ENCODE measurements at places on chromosomes 12 and 14. TPM values are rescaled to one million over a fixed set of nuclear protein-coding genes. Genes with fewer than 3 reads are reported as not detected.

The NRIP2 gene
- total RNA-seq, result not detected

DNA sequence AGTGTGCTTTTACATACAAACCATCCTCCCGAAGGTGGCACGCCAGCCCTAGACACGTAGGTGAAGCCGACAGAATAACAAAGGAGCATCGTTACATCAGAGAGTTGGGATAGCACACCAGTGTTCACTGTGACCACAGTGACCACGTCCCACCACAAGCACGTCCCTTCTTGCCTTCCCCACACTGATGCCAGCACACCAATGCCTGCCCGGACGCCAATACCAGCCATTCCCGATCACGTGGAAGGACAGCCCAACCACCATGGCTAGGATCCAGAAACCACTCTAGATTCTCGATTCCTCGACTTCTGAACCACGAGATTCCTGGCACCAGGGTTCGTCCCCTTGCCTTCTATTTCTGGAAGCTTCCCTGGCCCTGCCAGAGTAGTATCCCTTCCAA is 48.0 kb upstream of the GPR68 start:
- no peak for DNase-seq

- DNase-seq, result no peak
These were observed 217.2 kb downstream of the SLC15A4 start for GRCh38 chr12:128606538-128606937.

The JPH4 gene
- not detected for total RNA-seq

- DNase-seq, result no peak
These were observed 81.8 kb downstream of the PRIMA1 start for GRCh38 chr14:93706360-93706955.

The GOLT1B gene
- 50.5 TPM for total RNA-seq

The KRT7 gene
- 420 TPM for total RNA-seq

DNA sequence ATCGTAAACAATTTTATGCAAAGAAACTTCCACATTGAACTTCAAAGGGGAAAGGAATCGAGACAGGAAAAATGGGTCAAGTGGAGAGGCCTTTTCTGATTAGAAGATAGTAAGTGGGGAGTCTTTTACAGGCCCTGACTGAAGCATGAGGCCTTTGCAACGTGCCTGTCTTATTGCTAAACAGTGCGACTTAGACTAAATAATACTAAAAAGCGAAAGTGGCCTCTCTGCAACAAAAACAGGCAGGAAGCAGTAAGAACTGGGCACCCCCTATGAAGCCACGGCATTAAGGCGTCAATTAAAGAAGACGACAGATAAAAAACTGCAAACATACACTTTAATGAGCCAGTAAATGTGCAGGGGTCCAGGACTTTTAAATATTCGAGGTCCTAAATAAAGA is 283.4 kb upstream of the GRIP1 start:
- DNase-seq, result no peak

The PPM1H gene
- total RNA-seq, result 4.9 TPM

The CFAP54 gene
- 21.5 TPM for total RNA-seq

DNA sequence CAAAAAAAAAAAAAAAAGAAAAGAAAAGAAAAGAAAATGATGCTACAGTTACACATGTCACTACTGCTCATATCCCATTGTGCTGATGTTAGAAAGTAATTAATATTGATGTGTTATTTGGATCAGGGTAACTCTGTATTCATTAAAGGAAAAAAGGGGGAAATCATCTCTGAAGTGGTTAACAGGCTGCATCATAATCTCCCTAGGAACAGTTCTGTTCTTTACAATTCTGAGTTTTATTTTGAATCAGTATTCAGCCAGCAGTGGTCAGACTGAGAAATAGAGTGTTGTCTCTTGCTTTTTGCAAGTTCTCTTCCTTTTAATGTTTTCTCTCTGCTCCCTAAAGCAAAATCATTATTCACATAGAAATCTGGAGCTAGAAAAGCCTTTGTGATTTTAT is 128.6 kb upstream of the CRY1 start:
- no peak for DNase-seq

The GNPNAT1 gene
- 38.9 TPM for total RNA-seq

DNA sequence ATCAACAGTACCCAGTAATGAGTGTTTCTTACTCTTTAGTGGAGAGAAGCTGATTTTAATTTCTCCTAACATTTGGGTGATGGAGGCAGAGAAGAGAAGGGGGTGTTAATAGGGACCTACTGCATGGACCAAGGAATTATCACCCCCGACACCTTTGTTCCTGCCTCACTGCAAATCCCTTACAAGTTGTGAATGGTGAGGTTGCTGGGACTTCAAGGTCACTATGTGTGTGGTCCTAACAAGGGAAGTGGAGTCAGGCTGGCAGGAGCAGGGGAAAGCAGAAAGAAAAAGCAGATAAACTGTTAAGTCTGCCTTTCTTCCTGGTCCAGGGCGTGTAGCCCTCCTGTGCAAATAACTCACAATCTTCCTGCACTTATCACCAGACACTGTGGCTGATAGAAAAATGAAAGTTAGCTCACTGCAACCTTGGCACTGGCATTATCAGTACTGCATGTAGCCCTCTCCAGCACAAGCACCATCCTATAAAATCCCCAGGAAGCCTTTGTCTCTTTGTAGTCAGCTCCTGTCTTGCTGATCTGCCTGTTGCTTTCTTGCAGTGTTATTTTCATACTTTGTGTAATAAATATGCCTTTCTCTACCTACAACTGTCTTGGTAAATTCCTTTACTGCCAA is 112.3 kb upstream of the DNM1L start:
- peak; percentile 55 for DNase-seq

DNA sequence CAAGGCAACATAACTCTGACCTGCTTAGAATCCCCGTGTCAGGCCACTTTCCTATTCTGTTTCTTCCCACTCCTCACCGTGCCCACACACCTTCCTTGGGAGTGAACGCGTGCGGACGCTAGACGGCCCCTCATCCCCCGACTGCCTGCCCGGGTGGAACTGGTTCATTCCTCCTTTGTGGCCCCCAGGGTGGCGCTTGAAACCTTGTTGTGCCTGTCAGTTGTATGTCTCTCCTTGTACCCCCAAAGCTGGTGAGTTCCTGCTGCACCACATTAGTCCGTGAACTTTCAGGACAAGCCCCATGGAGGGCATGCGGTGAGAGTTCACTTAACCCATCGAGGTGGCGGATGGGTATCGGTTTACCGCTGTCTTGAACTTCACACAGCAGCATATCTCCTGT is 46.7 kb downstream of the SSH1 start:
- no peak for DNase-seq

DNA sequence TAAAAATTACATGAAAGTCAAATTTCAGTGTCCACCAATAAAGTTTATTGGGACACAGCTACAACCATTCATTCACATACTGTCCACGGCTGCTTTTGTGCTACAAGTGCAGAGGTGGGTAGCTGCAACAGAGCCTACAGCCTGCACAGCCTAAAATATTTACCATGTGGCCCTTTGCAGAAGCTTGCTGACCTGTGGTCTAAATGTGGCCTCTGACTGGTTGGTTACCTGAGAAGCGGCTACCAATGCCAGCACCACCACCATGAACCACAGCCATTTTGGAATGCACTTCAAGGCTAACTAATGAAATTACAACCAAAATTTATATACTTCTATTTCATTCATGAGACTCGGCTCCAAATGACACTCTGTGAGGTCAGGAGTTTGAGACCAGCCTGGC is 58.6 kb downstream of the NT5DC3 start:
- no peak for DNase-seq

DNA sequence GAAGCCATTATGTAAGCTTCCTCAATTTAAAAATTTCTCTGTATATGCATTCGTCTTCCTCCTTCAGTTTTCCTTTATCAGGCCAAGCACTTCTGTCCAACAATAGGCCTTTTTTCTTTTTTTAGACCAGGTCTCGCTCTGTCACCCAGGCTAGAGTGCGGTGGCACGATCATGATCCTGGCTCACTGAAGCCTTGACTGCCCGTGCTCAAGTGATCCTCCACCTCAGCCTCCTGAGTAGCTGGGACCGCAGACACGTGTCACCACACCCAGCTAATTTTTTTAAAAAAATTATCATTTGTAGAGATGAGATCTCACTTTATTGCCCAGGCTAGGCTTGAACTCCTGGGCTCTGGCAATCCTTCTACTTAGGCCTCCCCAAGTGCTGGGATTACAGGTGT is 25.8 kb downstream of the TAOK3 start:
- DNase-seq, result no peak

Measured in endothelial cell of umbilical vein (primary cell).